ENCODE measurements at places on chromosomes 11 and 22. TPM values are rescaled to one million over a fixed set of nuclear protein-coding genes. Genes with fewer than 3 reads are reported as not detected.

Gene CCDC89
- 0.31 TPM for total RNA-seq

Gene IGLL5
- total RNA-seq = not detected

Gene MMP27
- total RNA-seq = not detected

Gene POU2F3
- total RNA-seq = 1.4 TPM

Gene SPINDOC
- total RNA-seq = 80.0 TPM

Gene PAMR1
- 285 TPM for total RNA-seq

Gene GVQW3
- 14.8 TPM for total RNA-seq

DNA sequence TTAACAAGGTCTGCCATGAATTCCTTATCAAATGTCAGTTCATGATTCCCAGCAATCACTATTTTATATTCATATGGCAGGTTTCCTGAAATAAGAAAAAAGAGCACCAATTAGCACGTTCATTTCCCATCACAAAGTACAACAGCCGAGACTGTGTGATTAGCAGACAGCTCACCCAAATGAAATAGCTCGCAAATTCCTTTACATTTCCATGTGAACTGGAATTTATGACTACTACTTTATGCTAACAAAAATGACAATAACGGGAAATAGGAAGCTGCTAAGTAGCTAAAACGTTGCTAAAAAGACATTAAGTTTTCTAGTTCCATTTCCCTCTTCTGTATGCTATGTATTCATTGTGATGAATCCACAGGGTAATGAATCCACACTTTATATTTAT is 90.7 kb downstream of the MPPED2 start:
- DNase-seq = no peak
- H3K4me3 ChIP-seq = no peak overlapping the region
- H3K4me1 ChIP-seq = peaks cover under 1% of the 10 kb centered on the region

DNA sequence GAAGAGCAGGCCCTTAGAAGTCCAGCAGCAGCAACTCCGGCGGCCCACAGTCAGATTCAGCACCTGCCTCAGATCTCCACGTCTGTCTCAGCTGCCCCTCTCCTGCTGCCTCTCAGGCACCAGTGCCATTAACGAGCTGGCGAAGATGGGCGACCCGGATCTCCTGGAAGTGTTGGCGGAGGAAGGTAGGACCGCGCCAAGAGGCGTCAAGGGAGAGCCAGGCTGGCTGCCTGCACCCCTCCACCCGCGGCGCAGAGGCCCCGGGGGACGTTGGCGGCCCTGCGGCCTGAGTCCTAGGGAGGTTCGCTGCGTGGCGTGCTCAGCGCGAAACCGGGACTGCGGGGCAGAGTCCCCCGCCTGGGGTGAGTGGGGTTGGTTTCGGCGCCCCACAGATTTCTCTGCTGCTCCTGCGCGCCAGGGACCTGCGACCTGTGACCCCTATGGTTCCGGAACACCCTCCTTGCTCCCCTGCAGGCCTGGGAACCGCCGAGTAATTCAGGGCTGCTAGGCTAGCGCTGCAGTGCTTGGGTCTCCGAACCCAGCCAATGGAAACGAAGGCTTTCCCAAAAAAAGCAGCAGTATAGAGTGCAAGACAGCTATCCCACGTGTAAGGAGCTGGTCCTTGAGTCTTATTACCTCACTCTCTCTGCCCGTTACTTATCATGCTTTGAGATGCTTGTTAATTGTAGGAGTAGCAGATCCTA is 615 bp downstream of the ANO5 start:
- peak; percentile 69 for DNase-seq
- peak overlapping the region; percentile 73 for H3K4me3 ChIP-seq
- H3K27ac ChIP-seq = no peak overlapping the region
- no peaks in the 10 kb centered on the region for H3K36me3 ChIP-seq

DNA sequence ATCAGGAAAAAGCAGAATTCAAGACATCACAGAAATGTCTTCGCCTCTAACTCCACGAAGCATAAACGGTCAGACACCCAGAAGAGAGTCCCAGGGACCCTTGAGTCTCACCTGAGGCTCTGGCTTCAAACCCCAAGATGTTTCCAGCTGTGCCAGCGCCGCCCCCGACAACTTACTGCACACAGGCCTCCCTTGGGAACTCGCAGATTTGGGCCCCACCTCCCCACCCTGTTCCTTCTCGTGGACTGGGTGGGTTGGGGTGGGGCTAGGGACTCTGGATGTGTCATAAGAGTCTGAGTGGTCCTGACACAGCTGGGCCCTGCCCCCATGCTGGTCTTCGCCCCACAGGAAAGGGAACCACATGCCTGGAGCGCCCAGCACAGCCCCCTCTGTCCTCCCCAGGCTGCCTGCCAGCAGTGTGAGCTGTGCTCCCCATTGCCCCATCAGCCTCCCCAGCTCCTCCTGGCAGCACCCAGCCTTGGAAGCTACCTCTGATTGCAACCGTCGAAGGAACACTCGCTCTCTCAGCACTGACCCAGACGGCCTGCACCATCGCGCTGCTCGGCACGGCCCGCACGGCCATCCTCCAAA is 147.5 kb downstream of the CRYBB2 start:
- no peak overlapping the region for H3K27ac ChIP-seq
- no peak for DNase-seq
- H3K4me3 ChIP-seq = no peak overlapping the region
- no peaks in the 10 kb centered on the region for H3K36me3 ChIP-seq
- H3K27me3 ChIP-seq = no peaks in the 10 kb centered on the region

DNA sequence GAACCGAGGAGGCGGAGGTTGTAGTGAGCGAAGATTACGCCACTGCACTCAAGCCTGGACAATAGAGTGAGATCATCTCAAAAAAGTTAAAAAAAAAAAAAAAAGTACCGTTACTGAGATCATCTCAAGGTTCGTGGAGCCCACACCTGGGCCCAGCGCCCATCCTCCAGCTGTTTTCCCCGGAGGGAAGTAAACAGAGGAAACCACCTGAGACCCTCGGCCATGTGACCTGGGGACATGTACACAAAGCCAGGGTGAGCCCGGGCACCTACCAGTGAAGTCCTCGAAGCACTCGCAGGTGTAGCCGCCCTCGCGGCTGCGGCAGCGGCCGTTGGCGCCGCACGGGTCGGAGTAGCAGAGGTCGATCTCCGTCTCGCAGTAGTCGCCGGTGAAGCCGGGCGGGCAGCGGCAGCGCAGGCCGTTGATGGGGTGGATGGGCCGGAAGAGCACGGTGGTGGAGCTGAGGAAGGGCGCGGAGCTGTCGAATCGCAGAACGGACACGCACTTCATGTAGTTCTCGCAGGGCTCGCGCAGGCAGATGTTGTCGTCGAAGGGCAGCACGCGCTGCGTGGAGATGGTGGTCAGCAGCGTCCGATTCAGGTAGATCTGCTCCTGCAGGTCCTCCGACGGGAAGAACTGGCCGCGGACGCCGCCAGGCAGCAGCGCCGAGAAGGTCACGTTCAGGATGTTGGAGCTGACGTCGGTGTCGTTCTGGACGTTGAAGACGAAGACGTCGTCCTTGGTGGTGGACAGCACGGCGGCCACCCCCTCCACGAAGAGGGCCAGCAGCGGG is 73.8 kb downstream of the CELSR1 start:
- DNase-seq = no peak
- no peak overlapping the region for H3K27ac ChIP-seq

GRCh38 chr22:39985383-39986035 is 9.2 kb upstream of the FAM83F start:
- H3K36me3 ChIP-seq = no peaks in the 10 kb centered on the region
- H3K4me1 ChIP-seq = no peaks in the 10 kb centered on the region
- H3K4me3 ChIP-seq = no peak overlapping the region
- H3K27me3 ChIP-seq = peaks cover 24% of the 10 kb centered on the region

- H3K27me3 ChIP-seq = no peaks in the 10 kb centered on the region
- peaks cover 6% of the 10 kb centered on the region for H3K4me1 ChIP-seq
These were observed 12.7 kb downstream of the GTPBP1 start for GRCh38 chr22:38718414-38718813.

- H3K27ac ChIP-seq = no peak overlapping the region
- peaks cover 6% of the 10 kb centered on the region for H3K4me1 ChIP-seq
- H3K36me3 ChIP-seq = no peaks in the 10 kb centered on the region
- no peaks in the 10 kb centered on the region for H3K27me3 ChIP-seq
- DNase-seq = no peak
These were observed 244.4 kb downstream of the TTC28 start for GRCh38 chr22:28435140-28435768.

GRCh38 chr22:50620593-50621355 is 7.2 kb downstream of the ARSA start:
- H3K4me1 ChIP-seq = peaks cover 20% of the 10 kb centered on the region
- H3K27me3 ChIP-seq = peaks cover 23% of the 10 kb centered on the region
- H3K4me3 ChIP-seq = peak overlapping the region; percentile 40
- H3K36me3 ChIP-seq = no peaks in the 10 kb centered on the region
- DNase-seq = peak; percentile 90

DNA sequence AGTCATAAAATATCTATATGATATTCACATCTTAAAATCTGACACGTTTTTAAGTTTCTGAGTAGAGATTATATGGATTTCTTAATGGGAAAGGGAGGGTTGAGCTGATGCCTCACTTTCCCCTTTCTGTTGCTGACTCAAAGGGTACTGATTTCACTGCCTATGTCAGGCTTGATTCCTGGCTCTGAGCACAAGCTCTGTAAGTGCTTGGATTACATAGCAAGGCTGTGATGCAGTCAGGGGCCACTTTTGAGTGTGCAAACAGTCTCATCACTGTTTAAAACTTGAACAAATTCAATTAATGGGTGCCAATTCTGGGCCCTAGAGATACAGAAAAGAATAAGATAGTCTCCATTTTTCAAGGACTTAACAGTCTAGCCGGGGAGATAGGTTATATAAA is 14.4 kb downstream of the ATXN10 start:
- no peaks in the 10 kb centered on the region for H3K4me1 ChIP-seq
- H3K27ac ChIP-seq = no peak overlapping the region
- no peak overlapping the region for H3K4me3 ChIP-seq
- H3K36me3 ChIP-seq = no peaks in the 10 kb centered on the region
- H3K27me3 ChIP-seq = no peaks in the 10 kb centered on the region

DNA sequence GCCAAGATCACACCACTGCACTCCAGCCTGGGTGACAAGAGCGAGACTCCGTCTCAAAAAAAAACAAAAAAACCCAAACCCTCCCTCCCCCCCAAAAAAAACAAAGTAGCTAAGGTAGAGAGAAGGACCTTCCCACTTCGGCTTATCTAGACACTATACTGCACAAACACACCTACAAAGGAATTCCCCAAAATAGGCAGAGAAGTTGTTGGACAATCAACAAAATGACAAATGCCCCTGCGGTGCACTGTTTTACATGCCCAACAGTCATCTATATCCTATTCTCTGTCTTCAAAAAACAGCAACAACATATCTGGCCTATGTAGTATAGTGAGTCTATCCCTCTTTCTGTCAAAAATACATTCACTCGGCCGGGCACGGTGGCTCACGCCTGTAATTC is 6.6 kb upstream of the DPF2 start:
- no peak overlapping the region for H3K4me3 ChIP-seq
- no peak for DNase-seq
